Stimulated activated CD4-positive, alpha-beta T cell treated with anti-CD3 and anti-CD28 coated beads, Interleukin-2, amount 100 ng/mL, for 48 hours (primary cell): ENCODE measurements at places on chromosomes 2 and 18.

DNA sequence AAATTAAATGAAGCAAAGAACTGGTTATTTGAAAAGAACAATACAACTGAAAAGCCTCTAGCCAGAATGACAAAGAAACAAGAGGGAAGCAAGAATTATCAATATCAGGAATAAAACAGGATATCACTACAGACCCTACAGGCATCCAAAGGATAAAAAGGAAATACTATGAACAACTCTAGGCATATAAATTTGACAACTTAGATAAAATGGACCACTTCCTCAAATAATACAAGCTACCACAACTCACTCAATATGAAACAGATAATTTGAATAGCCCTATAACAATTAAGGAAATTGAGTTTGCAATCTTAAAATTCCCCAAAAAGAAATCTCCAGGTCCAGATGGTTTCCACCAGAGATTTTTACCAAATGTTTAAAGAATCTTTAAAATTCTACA is 19.8 kb downstream of the RPRD1A start:
- DNase-seq: no peak

DNA sequence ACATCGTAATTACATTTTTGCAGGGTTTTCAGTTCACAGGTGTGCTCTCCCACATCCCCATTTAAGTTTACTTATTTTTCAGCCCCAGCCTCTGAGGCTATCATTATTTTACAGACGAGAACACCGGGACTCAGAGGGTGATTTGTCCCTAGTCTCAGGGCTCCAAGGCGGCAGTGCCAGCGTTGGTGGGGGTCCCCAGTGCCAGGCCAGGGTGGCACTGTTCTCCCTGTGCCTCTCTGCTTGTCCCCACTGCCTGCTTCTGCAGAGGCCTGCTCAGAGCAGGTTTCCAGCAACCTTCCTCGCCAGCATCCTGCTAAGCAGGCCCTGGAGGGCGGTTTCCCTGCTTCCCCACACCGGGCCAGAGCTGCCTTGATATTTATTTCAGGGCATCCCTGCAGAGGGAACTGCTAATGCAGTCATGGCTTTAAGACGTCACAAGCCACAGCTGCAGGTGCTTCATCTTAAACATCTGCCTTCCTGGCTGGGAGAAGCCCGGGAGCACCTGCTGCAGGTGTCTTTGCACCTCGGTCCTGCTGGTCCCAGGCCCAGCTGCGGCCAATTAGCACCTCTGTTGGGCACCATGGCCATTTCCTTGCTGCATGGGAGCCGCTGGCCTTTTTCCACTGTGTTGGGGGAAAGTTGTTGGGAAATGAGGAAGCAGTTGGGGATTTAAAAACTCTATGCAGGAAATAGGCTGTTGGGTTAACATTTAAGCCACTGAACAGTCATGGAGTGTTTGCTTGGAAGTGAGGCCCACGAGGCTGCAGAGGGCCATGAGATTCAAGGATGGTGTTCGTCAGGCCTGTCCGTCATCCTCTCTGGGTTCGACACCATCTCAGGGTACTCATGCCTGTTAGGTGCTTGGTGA is 22.8 kb downstream of the HPCAL1 start:
- DNase-seq: no peak

DNA sequence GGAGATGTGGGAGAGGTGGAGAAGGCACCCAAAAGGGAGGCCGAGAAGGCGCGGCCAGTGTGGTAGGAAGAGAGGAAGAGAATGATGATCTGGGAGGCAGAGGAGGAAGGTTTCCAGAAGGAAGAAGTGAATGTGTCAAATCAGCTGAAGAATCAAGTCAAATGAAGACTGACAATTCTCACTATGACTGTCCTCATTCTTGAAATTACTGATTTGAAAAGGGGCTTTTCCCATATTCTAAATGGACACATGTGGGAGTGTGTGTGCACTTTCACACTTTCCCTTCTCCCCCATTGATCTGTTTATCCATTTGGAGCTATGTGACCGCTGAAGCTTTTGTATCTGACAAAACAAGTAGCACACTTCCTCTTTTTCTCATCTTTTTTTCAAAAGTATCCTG is 6.1 kb downstream of the AFF3 start:
- no peak for DNase-seq

DNA sequence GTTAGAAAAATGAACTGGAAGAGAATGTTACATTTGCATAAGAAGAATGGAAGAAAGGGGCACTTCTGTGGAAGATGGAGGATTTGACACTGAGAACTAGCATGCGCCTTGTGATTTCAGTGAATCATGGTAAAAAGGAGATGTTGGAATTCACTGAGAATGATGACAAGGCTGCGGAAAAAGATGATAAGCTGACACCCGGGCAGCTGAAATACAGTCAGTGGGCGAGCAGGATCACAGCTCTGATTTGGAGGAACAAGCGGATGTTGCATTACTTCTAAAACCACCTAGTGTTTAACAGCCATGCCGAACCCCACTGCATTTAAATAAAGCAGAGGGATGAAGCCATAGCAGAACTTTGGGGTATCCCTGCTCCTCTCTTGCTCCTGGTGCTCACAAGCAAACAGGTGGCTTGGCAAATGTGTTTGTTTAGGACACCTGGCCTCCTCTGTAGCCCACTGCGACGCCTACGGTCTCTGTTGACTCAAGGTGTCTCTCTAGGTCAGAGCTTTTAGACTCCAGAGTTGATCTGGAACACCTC is 134.9 kb downstream of the NDUFA10 start:
- no peak for DNase-seq
